Renal cortical epithelial cell (primary cell): ENCODE measurements at places on chromosomes 3 and 15. TPM values are rescaled to one million over a fixed set of nuclear protein-coding genes. Genes with fewer than 3 reads are reported as not detected.
A peak's percentile ranks its signal among the peaks of the same experiment; 100 is the strongest.

GRCh38 chr3:35641920-35642527 is 2.7 kb downstream of the ARPP21 start:
- no peak for DNase-seq

The MOBP gene
- 1.6 TPM in 1 of 2 replicates, not detected in the other for total RNA-seq

The ADCY5 gene
- total RNA-seq = 0.52 and 0.99 TPM in 2 replicates

The EFCAB12 gene
- 0.50 TPM in 1 of 2 replicates, not detected in the other for total RNA-seq

DNA sequence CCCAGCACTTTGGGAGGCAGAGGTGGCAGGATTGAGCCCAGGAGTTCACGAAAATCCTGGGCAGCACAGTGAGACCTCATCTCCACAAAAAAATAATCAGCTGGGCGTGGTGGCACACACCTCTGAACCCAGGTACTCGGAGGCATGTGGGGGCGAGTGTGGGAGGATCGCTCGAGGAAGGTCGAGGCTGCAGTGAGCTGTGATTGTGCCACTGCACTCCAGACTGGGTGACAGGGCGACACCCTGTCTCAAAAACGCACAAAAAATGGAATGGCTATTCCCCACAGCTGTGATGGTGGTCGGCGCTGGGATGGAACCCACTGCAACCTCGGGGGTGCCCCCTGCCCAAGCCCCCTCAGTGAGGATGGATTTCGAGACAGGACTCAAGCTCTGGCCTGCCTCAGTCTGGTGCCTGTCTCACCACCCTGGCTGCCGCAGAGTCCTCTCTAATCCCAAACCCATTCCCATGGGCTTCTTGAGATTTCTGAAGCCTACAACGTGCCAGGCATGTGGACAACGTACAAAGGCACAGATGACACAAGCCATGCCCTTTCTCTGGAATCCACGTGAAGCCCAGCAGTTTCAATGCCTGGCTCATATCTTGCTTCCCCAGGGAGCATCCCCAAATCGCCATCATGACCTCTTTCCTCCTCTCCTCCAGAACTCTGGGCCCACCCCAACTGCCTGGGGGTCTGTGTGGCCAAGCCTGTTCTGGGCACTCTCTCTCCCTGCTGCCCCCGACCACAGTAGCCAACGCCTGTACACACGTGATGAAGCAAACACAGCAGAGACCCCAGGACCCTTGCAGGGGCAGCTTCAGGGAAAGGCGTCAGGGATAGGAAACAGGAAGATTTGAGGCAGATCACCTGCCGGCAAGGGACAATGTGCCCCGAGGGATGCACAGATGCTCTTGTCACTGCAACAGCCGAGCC is 32.4 kb downstream of the ADAMTS17 start:
- DNase-seq = no peak

DNA sequence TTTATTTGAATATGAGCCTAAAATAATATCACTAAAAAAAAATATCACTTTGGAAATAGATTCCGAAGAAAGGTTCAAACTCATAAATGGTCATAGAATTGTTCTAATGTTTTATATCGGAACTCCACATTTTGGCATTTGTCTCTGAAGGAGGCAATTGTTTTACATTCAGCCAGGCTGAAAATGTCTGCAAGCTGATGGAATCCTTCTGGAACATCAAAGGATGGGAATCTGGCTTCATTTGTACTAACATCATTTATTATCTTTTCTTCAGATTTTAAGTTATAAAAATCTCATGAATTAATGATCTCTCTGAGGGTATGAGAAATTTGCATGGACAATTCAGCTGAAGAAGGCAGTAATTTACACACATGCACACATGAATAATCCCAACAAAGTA is 251.4 kb upstream of the RGMA start:
- no peak for DNase-seq

DNA sequence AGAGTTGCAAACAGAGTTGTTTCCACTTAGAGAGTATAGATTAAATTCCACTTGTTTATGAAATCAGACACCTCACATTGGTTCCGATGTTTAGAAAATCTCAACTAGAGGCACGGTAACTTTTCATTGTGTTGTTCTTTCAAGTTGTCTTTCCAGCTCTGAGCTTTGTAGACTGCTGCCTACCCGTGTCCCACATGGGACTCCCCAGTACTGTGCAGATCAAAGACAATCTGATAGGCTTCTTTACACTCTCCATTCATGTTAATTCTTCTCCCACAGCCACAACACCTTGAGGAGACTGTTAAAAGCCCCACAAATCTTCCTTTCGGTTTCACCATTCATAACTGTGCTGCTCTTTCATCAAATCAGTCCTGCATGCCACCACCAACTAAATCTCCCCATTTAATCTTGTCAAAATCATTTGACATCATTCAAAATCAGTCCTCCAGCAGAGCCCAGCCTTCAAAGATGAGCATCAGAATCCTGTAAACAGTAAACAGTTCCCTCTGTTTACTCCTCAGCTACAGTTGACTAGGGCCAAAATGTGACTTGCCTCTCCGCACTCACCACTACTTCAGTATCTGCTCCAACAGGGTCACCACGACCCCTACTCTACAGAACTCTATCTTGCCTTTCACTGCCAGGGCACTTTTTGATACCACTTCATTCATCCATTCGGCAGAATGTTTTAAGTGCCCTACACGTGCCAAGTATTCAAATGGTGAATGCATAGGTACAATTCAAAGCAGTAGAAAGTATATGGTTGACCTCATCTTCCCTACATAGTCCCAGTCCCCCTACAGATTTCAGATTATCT is 8.3 kb downstream of the ANXA2 start:
- no peak for DNase-seq

DNA sequence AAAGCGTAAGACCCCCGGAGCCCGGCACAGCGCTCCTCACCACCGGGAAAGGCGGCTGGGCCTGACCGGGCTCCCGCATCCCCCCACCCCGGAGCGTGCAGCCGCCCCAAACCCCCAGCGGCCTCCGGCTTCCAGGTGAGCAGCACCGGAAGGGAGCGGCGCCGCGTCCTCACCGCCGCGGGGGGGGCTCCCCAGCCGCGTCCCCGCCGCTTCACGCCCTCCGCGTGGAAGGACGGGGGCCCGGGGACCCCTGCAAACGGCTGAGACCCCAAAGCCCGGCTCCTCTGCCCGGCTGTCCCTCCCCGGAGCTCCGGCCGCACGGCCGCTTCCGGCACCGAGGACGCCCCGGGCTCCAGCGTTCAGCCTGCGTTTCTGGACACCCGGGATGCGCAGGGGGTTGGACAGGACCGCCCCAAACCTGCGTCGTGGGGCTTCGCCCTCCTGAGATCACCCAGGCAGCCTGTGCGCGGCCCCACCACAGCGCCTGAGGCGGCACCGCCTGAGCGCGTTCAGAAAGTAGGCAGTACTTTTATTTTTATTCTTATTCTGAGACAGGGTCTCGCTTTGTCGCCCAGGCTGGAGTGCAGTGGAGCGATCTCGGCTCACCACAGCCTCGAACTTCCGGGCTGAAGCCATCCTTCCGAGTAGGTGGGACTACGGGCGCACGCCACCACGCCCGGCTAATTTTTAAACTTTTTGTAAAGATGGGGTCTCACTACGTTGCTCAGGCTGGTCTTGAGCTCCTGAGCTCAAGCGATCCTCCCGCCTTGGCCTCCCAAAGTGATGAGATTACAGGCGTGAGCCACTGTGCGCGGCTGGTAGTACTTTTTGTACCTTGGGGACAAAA is 51.6 kb upstream of the BLM start:
- DNase-seq = peak; percentile 14

The GOLGA6A gene
- 0.05 TPM in 1 of 2 replicates, not detected in the other for total RNA-seq

DNA sequence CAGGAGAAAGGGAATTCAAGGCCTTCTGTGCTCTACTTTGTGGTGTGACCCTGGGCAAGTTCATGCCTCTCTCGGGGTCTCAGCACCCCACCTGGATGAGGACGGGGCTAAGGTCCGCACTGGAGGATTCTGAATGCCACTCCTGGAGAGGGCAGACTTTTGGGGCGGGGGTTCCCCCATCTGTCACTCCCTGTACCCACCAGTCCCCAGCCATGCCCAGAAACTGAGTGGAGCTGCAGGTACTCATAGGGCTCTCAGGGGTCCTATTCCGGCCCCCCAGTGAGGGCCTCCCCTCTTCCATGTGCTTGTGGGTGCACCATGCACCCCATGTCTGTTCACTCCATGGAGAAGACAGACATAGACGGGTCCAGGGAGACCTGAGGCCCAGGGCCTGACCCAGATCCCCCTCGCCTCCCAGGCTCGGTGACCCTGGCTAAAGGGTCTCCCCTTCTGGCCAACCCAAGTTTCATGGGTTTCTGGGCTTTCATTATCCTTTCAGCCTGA is 26.0 kb downstream of the ACSBG1 start:
- DNase-seq = no peak

The MINAR1 gene
- 0.17 and 0.60 TPM in 2 replicates for total RNA-seq

DNA sequence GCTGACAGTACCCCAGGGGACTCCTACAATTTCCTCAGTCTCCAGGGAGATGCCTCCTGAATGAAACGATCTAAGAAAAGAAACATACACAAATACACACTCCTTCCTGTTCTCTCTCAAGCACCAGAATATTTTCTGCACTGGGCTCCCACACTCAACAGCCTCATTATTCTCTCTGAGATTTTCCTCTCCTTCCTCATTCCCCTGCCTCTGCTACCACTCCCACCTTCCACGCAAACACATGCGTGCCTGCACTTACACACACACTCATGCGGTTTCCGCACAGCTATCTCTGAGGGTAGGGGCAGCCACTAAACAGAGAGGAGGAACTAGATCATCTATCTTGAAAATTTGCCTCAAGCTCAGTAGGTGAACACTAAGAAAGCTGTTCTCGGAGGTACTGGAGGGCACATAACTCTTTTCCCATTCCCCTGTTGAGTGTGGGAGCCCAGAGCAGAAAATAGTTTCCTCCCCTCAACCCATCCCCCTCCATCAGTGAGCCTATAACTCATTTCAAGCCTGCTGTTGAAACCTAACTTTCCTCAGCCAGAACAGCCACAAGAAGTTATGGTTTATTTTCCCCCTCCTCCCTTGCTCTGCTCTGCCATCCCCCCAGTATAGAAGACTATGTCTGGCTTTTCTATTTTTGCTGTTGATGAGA is 30.5 kb upstream of the TIPARP start:
- DNase-seq = no peak

- no peak for DNase-seq
Measured at GRCh38 chr15:38972831-38973230, 408.2 kb upstream of the RASGRP1 start.
